ENCODE measurements at places on chromosomes 6 and 20. TPM values are rescaled to one million over a fixed set of nuclear protein-coding genes. Genes with fewer than 3 reads are reported as not detected.

DNA sequence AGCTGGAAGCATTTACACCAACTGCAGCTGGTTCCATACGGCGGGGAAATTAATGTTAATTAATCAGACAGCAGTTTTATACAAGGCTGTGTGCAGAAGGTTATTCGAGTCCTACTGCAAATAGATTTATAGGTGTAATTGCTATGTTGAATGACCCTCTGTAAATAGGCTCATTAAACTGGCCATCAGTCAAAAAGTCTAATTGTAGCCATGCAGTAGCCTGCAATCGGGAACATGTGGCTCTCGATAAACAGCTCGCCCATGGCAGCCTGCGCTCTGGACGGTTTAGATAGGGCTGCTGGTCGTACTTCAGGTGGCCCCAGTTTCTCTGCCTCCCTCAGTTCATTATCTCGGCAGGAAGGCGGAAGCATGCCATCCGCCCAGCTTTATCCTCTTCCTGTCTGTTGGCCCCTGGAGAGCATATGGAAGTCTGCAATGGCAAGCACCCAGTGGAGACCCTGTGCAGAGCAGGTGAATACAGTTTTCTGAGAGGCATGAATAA lies 143.2 kb downstream of the MBOAT1 start:
- peak; percentile 36 for DNase-seq

GRCh38 chr20:46204594-46205186 lies 86.6 kb downstream of the CD40 start:
- no peak for DNase-seq

GRCh38 chr6:170160628-170161611 lies 130.0 kb downstream of the DLL1 start:
- DNase-seq: no peak

The SOD2 gene
- 204 TPM for polyA plus RNA-seq

DNA sequence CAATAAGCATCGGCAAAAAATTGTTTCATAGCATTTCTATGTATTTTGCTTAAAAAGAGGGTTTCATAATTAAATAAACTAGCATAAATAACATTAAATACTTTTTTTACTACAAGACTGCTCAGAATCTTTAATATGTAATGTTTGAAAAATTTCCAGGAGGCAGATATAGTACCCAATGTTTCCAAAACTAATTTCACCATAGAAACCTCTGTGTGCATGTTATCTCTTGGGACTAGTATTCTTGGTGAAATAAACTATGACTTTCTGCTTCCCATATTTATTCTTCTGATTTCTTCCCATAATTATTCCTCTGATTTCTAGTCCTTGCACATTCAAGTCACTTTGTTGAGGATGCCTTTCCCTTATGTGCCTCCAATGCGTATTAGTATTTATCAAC lies 94.5 kb downstream of the PTPRK start:
- no peak for DNase-seq

DNA sequence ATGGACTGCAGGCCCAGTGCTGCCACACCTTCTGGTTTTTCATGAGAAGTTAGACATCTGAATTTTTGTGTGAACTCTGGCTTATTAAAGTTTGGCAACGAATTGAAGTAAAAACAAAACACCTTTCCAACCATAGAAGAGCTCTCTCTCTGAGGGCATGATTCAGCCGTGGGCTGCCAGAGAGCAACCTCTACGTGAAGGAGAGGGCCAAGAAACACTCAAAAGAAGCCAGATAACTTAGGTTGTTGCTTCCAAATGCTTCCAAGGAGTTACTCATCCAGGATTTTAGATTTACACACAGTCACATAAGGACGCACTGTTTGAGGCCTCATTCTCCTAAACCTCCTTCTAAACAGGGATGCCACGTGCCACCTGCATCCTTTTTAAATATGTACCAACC lies 65.5 kb downstream of the NRN1 start:
- DNase-seq: no peak

The NKAIN2 gene
- 0.39 TPM for polyA plus RNA-seq

DNA sequence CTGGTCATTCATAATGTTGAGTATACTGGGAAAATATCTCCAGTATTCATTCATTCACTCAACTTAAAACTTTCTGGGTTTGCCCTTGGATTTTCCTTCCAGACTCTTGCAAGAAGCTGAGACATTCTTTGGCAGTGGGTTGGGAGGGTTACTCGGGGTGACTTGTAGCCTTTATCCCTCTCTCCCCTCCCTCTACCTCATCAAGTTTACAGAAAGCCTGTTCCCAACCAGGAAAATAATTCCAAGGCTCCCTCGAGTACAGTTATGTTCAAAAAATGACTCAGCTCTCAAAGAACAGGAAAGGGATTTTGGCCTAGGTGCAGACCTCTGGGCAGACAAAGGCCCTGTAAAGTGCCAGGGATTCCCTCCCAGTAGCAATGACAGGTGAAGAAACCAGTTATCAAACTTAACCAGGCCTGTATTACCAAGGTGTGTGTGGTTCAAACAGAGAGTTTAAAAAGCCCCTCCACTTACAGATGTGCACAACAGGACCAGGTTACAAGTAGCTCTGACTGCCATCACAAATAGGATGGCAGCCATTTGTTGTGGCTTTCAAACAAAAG lies 22.2 kb downstream of the FKBP1A start:
- no peak for DNase-seq

GRCh38 chr6:119313937-119314884 lies 35.4 kb downstream of the MAN1A1 start:
- no peak for DNase-seq

GRCh38 chr6:130632897-130633296 lies 194.3 kb upstream of the SMLR1 start:
- no peak for DNase-seq

- no peak for DNase-seq
These were observed 38.5 kb upstream of the AHI1 start for GRCh38 chr6:135535989-135536414.
